Natural killer cell treated with Interleukin-12 subunit alpha and Interleukin-12 subunit beta and Interleukin-15 and Interleukin-18, amount 100 ng/mL, for 72 hours (primary cell): ENCODE measurements at places on chromosomes 16 and 17. TPM values are rescaled to one million over a fixed set of nuclear protein-coding genes. Genes with fewer than 3 reads are reported as not detected.

Gene HOXB1
- not detected for total RNA-seq

Gene CBFA2T3
- total RNA-seq: 2.9 TPM

Gene GP1BA
- 0.12 TPM for total RNA-seq

Gene GJD3
- total RNA-seq: not detected

Gene CD300E
- not detected for total RNA-seq

Gene KRT31
- not detected for total RNA-seq
